ENCODE measurements at places on chromosomes 3 and 15.

DNA sequence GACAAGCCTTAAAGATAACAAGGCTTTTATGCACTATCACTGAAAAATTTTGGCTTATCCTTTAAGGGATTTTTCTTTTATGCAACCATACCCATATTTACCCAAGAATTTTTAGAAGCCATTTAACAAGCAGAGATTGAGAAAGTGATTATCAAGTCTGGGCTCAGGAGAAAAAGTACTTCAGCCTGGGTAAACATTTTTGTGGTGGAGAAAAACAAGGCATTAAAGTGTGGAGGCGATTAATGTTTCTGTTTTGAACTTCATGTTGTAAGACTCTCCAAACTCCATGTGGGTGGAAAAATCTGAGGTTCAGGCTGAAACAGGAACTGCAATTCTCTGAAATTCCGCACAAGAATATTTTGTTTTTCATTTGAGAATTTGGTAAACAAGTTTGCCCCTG is 260.4 kb upstream of the KCNMB2 start:
- no peak for DNase-seq

DNA sequence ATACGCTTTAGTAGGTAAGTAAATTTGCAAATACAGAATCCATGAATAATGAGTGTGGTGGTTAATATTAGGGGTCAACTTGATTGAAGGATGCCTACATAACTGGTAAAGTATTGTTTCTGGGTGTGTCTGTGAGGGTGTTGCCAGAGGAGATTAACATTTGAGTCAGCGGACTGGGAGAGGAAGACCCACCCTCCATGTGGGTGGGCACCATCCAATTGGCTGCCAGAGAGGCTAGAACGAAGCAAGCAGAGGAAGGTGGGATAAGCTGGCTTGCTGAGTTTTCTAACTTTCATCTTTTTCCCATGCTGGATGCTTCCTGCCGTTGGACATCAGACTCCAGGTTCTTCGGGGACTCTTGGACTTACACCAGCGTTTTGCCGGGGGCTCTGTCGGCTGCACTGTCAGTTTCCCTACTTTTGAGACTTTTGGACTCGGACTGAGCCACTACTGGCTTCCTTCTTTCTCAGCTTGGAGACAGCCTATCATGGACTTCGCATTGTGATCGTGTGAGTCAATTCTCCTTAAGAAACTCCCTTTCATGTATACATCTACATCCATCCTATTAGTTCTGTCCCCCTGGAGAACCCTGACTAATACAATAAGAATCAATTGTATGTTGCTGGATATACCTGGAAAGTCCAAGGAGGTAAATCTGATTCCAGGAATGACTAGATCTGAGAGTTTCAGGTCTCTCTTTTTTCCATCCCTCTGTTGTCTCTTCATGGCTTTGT is 25.8 kb upstream of the NEDD4 start:
- DNase-seq = no peak

DNA sequence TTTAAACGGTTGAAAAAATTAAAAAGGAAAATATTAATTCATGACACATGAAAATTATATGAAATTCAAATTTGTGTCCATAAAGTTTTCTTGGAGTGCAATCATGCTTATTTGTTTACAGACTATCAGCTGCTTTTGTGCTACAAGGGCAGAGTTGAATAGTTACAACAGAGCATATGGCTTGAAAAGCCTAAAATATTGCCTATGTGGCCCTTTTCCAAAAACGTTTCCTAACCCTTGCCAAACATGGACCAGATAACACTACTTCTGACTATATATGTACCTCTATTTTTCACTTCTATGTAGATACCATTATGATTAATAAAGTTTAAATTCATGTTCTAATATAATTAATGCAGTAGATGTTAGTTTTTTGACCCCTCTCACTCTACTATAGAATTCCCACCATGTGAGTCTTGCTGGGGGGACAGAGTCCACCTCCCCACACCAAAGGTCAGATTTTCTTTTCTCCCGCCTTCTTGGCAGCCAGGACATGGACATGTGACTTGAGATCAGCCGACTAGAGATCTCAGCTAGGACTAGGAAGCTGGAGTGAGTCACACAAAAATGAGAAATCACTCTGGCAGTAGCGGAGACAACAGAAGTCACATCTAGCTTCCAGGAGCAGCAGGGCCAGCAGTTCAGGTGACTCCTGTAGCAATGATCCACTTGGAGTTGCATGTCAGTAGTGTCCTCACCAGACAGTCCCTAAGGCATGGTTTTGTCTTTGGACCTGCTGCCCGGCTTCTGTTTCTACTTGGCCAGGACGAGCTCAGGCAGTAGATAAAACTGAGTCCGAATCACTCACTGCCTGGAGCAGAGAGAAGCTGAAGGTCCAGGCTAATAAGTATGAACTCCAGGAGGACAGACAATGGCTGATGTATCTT is 22.4 kb downstream of the CIAO2A start:
- peak; percentile 61 for DNase-seq

DNA sequence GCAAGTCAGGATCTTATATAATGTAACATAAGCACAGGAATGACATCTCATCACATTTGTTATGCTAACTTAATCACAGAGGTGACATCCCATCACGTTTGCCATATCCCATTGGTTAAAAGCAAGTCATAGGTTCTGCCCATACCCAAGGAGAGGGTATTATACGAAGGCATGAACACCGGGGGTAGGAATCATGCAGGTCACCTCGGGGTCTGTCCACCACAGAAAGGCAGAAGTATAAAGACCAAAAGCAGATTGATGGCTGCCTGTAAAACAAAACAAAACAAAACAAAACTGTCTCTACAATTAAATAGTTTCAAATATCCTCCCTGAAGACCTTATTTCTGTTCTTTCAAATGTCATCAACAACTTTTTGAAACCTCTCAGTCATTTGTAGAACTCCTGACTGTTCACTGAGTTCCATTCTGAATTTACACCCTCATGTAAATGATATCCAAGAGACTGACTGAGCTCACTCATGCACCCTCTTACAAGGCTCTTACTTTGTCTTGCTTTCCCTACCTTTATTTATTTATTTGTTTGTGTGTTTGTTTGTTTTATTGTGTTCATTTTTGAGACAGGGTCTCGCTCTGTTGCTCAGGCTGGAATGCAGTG is 22.7 kb upstream of the ZNF639 start:
- no peak for DNase-seq

DNA sequence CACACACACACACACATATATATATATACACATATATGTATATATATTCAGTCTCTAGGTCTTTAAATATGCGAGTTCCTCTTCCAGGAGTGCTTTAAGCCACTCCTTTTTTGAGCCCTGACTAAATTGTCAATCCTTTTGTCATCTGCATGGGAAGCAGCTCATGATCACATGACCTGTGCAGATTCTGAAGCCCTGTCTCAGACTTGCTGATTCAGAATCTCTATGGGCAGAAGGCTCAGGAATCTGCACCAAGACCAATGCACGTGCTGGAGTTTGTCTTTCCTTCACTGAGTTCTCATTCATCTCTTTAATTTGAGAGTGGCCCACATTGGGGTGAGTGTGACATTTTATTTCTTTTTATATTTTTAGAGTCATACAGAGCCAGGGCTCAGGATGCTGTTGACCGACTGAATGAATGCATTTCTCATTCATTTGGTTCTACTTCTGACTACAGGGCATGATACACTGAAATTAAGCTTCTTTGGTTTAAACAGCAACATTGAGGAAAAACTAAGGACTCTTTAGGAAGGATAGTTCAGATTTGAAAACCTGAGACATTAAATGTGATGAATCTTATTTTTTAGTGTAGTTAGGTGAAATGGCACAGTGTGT is 307.5 kb downstream of the EDEM1 start:
- peak; percentile 0 for DNase-seq
